AML-193 (cell line): ENCODE measurements at places on chromosomes 1 and 21.

GRCh38 chr1:243390162-243390791, 134.4 kb downstream of the SDCCAG8 start:
- no peak for DNase-seq

DNA sequence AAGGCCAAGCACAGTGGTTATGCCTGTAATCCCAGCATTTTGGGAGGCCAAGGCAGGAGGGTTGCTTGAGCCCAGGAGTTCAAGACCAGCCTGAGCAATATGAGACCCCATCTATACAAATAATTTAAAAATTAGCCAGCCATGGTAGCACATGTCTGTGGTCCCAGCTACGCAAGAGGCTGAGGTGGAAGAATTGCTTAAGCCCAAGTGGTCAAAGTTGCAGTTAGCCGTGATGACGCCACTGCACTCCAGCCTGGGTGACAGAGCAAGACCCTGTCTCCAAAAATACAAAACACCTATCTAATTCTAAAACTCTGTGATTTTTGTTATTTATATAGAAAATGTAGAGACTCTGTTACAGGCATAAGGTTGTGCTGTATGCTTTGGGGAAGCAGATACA, 44.2 kb upstream of the ZYG11A start:
- peak; percentile 53 for DNase-seq

DNA sequence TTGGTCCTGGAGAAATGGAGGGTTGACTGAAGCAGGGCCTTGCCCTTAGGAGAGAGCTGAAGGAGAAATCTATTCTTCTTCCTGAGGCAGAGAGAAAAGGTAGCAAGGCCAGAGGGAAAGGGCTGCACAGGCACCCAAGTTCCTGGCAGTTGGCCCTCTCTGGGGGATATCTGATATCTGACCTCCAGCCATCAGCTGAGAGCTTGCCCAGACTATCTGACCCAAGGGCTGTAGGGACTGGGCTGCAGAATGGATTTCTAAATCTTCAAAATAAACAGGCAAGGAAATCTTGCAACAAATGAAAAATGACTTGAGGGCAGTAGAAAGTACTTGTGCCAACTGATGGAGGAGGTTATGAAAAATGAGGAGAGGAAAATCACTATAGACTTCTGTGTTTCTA, 498 bp upstream of the CLCA2 start:
- DNase-seq: no peak

DNA sequence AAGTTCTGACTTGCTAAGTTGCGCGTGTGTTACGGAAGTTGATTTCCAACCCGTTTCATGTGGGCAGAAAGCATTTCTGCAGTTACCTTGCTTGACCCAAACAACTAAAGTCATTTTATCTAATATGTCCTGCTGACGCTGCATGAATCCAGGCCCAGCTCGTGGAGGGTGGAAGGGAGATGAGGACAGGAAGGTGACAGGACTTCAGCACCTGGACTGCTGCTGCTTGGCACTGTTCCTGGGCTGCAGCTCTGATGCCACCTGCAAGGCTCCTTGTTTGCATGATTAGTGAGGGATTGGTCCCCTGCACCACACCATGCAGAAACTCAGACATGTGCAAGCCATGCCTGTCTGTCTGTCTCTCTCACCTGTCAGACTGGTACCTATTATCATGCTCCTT, 198.4 kb downstream of the PRDM2 start:
- DNase-seq: no peak

DNA sequence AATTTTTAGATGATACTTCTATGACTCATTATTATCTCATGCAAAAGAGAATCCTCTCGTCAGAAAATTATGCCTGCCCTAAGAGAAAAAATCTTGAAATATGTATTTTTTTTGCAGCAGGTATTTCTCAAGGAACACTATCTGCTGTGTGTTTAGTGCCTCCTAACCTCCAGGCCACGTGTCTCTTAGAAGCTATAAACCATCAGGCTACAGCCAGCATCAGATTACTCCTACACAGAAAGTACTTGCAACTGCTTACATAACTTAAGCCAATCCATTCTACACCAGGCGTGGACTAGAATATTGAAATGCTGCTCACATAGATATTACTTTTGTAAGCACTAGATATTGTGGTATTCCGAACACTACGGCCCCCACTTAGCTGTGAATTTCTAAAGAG, 933.4 kb downstream of the PLA2G4A start:
- DNase-seq: no peak

DNA sequence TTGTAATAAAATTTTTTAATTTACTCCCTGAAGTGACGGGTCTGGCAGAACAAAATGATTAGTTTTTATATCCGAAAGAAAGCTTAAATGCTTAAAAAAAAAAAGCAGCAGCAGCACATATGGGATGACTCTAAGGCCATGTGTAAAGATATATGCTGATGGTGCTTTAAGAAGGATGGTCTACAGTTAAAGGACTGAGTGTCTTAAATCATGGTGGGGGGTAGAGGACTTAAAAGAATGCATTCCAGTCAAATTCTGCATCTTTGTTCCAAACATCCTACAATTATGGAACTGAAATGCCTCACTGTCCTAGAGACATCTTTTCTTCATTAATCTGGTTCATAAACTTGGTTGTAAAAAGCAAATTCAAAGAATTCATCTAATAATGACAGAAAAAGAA, 7.0 kb downstream of the KDM5B start:
- no peak for DNase-seq

DNA sequence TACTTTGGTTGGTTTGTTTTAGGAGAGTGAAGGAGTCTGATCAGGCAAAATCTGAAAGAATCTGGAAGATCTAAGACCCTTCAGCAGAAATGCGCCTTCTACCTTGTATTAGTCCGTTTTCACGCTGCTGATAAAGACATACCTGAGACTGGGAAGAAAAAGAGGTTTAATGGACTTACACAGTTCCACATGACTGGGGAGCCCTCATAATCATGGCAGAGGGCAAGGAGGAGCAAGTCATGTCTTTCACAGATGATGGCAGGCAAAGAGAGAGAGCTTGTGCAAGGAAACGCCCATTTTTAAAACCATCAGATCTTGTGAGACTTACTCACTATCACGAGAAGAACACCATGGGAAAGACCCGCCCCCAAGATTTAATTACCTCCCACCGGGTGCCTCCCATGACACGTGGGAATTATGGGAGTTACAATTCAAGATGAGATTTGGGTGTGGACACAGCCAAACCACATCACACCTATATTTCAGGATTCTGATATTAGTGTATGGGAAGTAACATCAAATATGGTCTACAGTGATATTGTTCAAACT, 99.3 kb downstream of the GLUL start:
- no peak for DNase-seq

DNA sequence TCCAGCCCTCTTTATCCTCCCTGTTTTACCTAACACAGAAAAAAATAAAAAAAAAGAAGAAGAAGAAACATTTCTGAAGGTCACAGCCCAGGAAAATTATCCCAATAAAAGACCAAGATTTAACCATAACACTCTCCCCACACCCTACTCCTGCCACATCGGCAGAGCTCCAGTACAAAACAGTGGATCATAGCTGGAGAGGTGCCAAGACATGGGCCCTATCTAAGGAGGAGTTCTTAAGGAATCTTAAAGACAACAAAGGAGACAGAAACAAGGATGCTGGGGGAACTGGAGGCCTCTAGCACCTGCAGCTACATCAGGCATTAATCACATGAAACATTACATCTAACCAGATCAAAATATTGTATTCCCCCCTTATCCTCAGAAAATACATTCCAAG, 432.8 kb downstream of the MATN1 start:
- DNase-seq: no peak

GRCh38 chr1:207172885-207173284, 68.9 kb downstream of the C4BPA start:
- peak; percentile 5 for DNase-seq

DNA sequence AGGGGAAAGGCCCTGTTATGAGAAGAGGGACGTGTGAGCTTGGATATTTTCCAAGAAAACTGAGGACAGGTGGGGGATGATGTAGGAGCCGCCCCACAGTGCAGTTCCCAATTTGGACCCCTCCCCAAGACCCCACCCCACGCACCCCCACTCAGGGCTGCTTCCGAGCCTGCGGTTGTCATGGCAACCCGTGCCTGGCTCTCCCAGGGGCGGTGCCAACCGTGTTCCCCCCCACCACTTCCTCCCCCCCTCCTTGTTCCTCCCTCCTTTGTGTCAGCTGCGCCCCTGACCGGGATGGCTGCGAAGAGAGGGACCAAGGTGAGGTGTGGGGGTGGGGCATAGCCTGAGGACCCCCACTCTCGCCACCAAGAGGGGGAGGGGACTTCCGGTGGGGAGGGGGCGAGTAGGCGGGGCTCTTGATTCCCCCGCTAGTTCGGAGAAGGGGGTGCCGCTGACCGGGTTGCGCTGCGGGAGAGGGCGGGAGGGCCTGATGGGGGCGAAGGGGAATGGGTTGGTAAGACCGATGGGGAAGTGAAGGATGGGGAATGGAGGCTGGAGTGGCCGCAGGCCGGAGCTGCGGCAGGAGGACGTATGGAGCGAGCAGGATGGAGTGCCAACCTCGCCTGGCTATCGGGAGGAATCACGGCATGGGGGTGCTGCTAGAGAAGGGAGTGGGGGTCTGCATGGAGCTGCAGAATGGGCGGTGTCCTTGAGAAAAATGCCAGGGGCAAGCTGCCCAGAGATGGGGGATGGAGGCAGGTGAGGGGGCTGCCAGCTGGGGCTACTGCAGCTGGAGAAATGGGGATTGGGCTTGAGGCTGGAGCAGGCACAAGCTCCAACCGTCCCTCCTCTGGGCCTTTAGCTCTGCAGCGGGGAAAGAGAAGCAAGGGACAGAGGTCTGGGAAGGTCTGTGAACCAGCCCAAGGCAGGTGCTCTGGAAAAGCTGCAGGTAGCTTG, 953 bp downstream of the TRIM46 start:
- no peak for DNase-seq

DNA sequence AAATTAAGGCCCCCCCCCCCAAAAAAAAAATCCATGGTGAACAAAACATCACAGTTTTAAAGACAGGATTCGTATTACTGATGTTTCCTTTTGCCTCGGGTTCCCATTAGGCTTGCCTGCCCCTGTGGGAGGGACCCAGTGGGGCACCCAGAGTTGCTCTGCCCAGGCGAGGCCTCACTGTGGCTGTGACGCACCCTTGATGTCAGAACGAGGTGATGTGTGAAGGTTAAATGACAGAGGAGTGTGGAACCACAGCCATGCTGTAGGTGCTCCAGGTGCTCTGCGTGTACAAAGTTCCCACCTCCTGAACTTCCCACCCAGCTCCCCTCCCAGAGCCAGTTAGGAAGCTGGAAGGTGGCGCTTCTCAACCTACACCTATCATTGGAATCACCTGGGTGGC, 37.9 kb downstream of the GRHL3 start:
- DNase-seq: no peak

DNA sequence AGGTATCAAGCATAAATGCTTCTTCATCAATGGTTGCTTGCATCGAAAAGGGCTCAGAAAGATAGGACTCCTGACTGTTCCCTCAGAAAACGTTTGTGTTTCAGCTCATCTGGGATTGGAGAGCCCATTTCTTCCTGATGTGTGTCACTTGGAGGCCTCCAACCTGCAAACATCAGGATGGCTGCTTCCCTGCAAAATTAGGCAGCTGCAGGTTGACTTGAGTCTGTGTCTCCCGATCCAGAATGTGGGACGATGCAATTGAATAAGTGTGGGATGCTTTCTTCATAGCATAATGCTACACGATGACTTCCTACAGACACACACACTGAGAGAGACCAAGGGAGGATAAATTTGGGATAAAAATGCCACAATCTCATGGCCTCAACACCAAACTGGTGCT, 42.2 kb downstream of the OLIG1 start:
- DNase-seq: no peak

DNA sequence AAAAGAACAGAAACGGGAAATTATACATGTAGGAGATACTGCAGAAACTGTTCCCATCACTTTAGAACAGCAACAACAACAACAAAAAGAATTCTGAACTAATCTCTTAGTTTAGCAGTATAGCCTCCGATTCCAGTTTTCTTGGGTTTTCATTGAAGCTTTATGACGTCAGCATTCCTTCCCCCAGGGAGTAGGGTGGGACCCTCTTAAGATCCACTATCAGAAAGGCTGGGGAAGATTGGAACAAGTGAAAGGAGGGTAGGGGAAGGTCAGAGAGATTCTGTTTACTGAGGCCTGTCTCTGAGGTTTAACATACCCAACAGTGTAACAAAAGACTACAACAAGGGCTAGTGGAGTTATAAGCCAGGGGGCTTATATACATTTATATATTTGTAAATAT, 121.4 kb upstream of the OLFM3 start:
- DNase-seq: no peak

- DNase-seq: peak; percentile 64
These were observed 96.7 kb downstream of the DYRK1A start for GRCh38 chr21:37463083-37463801.

DNA sequence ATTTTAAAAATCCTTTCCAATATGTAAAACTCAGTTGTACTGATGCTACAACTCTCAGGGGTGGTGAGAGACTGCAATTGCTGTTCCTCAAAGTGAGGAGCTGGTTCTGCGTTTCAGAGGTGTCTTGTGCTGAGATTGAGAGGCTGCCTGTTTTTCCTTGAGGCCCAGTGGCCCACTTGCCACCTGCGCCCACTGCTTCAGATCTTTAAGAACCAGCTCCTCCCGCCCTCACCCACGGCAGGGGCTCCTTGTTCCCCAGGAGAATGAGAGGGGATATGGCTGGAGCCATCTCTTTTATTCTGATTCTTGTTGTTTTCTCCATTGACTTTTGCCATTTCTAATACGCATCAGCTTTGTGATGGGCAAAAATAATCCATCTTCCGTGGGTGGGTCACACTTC, 45.5 kb downstream of the EVA1C start:
- no peak for DNase-seq

DNA sequence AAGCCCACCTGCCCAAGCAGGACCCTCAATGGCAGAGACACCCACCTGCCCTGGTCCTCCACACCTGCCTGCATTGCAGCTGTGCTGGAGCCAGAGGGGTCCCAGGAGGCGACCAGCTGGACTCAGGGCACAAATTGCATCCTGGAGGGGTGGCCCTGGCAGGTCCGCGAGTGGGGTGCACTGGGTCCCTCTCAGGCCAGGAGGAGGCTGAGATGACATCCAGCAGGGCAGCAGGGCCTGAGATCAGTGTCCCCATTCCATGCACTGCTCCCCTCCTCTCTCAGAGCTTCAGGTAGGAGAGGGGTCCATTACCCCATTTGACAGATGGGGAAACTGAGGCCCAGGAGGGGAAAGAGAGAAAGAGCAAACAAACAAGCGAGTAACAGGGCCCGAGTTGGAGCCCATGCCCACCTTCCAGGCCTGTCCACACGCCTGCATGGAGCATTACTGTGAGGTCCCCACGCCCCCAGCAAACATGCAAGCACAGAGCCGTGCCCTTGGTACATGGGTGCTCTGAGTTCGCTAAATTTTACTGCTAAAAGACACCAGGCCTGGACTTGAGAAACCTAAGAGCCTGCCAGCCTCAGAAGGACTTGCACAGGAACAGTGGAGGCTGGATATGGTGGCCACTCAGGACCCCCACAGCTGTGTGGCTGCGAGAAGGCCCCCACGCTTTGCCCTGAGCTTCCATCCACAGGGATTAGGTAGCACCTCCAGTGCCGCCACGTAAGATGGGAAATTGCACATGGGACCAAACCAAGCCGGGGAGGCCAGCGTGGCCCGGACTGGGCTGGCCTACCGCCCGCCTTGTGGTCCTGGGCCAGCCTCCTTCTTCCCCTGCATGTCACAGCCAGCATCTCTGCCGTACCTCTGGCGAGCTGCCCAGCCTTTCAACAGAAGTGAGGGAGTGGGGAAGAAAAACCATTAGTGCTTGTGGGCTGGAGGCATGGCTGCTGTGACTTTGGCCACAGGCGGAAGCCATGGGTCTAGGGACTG, 7.4 kb downstream of the WNT3A start:
- no peak for DNase-seq

- DNase-seq: no peak
These were observed 288.2 kb upstream of the VAMP3 start for GRCh38 chr1:7482772-7483495.

GRCh38 chr1:32350785-32351398, 11.4 kb downstream of the FAM229A start:
- DNase-seq: peak; percentile 47

GRCh38 chr1:217622042-217622441, 8.8 kb downstream of the GPATCH2 start:
- no peak for DNase-seq
